Activated gamma-delta T cell (primary cell): ENCODE measurements at places on chromosomes 3 and 15.

DNA sequence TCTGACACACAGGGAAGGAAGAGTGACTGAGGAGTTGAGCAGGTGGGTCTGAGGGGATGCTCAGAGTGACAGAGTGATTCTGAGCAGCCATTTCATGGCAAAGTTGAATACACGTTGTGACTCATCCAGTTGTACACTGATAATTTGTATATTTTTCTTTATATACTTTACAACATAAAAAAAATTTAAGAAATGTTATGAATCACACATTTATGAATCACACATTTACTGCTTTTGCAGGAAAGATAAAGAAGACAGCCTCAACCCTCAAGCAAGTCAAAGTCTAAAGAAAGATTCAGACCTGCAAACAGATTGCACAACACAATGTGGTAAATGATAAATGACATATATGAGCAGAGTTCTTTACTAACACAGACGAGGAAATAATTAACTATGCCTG lies 21.0 kb upstream of the CHMP2B start:
- DNase-seq, result no peak

GRCh38 chr3:194671511-194671899 lies 486 bp downstream of the LSG1 start:
- no peak for DNase-seq

GRCh38 chr15:44570361-44570760 lies 33.4 kb downstream of the EIF3J start:
- DNase-seq, result no peak

- no peak for DNase-seq
These were observed 2.1 kb upstream of the GNAT1 start for GRCh38 chr3:50189274-50189673.

GRCh38 chr15:84605554-84605882 lies 4.7 kb downstream of the ZSCAN2 start:
- DNase-seq, result no peak

- DNase-seq, result no peak
These were observed 2.0 kb downstream of the MGLL start for GRCh38 chr3:127820221-127820825.

DNA sequence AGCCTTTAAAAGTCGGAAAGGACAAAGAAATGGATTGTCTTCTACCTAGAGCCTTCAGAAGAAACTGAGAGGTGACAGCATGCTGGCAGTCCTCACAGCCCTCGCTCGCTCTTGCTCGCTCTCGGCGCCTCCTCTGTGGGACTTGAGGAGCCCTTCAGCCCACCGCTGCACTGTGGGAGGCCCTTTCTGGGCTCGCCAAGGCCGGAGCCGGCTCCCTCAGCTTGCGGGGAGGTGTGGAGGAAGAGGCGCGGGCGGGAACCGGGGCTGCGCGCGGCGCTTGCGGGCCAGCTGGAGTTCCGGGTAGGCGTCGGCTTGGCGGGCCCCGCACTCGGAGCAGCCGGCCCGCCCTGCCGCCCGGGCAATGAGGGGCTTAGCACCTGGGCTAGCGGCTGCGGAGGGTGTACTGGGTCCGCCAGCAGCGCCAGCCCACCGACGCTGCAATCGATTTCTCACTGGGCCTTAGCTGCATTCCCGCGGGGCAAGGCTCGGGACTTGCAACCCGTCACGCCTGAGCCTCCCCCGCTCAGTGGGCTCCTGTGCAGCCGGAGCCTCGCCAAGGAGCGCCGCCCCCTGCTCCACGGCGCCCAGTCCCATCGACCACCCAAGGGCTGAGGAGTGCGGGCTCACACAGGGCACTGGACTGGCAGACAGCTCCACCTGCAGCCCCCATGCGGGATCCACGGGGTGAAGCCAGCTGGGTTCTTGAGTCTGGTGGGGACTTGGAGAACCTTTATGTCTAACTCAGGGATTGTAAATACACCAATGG lies 953.8 kb upstream of the GBE1 start:
- DNase-seq, result peak; percentile 5

DNA sequence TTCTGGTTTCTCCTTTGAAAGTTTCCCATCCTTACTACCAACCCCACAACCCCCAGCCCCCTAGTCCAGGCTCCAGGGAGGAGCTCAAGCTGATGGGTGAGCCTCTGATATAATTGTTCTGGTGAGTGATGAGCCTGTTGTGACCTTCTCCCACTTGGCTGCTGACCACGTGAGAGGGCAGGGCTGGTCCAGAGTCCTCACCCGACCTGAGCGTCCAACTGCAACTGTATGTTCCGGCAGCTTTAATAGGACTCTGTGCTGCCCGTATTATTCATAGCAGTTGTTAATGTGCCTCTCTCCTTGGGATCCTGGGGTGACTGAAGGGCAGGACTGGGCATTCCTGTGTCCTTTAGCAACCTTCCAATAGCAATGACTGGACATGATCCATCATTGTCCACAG lies 56.2 kb downstream of the B3GNT5 start:
- DNase-seq, result no peak

GRCh38 chr3:175726228-175726627 lies 867.1 kb downstream of the NAALADL2 start:
- no peak for DNase-seq

- no peak for DNase-seq
These were observed 3.1 kb upstream of the POLR2M start for GRCh38 chr15:57703387-57703786.

GRCh38 chr15:73346735-73347312 lies 21.9 kb downstream of the HCN4 start:
- DNase-seq, result no peak
